ENCODE measurements at places on chromosomes 1 and 21. TPM values are rescaled to one million over a fixed set of nuclear protein-coding genes. Genes with fewer than 3 reads are reported as not detected.

Gene SLAMF6
- not detected for total RNA-seq

Gene CDK18
- total RNA-seq, result 0.22 TPM

Gene ADAM30
- total RNA-seq, result not detected

Gene DAB1
- not detected for total RNA-seq

Gene KRTAP11-1
- total RNA-seq, result not detected

Gene LAMTOR2
- 35.2 TPM for total RNA-seq

Gene ZNF684
- total RNA-seq, result 1.8 TPM

Gene TPTE
- 1.1 TPM for total RNA-seq

Gene KRTAP13-2
- total RNA-seq, result not detected
